ENCODE measurements at places on chromosomes 11 and 22.

GRCh38 chr11:47184711-47185304, 1.4 kb downstream of the PACSIN3 start:
- no peak for DNase-seq

- no peak for DNase-seq
These were observed 538.5 kb upstream of the LRRC4C start for GRCh38 chr11:41997844-41998401.

- no peak for DNase-seq
These were observed 132.0 kb downstream of the SPON1 start for GRCh38 chr11:14094481-14095037.

DNA sequence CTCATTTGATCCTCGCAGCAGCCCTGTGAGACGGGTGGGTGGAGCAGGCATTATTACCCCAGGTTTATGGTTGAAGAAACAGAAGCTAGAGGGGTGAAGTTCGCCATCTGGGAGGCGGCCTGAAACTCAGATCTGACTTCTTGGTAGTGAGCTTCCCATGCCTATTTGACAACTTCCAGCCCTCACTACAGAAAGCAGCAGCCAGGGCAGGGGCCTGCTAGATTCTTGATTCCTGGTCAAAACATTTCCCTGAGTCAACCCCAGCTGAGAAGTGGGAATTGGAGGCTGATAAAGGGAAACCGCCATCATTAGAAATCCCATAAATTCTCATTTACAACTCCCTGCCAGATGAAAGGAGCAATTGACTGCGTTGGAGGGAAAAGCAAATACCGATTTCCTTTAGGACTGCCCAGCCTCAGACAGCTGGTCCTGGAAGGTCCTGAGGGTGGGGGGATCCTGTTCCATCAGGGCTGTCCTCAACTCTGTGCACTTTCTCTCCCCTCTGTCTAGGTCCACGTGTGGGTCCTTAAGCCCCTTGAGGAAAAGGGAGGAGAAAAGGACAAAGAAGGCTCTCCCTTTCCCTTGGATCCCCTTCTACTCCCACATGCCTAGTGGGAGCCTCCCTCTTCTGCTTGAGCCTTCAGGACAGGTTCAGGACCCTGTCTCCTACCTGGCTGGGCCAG, 10.2 kb upstream of the NECTIN1 start:
- DNase-seq, result no peak

DNA sequence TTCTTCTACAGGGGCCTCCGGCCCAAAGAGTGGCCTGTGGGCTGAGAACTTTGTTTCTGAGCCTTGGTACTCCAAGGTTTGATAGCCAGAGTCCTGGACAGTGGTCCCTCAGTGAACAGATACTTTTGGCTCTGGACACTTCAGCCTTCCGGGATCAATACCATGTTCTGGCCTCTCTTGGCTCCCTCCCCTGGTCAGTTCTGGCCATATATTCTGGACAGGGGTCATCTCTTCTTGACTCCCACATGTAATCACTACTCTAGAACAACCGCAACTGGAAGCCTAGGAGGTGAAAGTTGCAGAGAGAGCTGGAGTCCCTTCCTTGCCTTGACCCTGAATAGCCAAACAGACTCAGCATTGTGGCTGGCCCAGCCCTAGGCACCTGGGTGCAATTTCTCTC, 2.3 kb downstream of the RTN4RL2 start:
- no peak for DNase-seq
